Activated CD4-positive, alpha-beta T cell treated with anti-CD3 and anti-CD28 coated beads, Interleukin-2, amount 50 U/mL, for 4 hours (primary cell): ENCODE measurements at places on chromosomes 3 and 15.

- DNase-seq: no peak
Measured at GRCh38 chr3:15527031-15527459, 5.5 kb upstream of the COLQ start.

DNA sequence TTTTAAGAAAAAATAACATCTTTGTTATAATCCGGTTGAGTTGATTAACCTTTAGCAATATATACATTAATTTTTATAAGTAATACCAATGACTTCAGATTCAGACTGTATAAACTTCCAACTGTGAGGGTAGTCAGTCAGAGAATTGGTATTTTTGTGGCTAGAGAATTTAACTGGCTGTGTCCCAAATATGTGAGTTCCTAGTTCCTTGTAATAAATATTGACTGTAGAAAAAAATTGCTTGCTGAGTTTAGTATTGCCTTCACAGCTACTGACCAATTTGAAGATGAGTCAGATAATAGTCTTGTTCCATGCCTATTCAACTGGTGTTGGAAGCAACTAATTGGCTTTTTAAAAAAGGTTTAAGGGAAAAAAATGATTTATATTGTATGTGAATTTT, 210.8 kb downstream of the GAP43 start:
- no peak for DNase-seq

- DNase-seq: no peak
Measured at GRCh38 chr15:30941520-30941919, 37.8 kb downstream of the FAN1 start.

DNA sequence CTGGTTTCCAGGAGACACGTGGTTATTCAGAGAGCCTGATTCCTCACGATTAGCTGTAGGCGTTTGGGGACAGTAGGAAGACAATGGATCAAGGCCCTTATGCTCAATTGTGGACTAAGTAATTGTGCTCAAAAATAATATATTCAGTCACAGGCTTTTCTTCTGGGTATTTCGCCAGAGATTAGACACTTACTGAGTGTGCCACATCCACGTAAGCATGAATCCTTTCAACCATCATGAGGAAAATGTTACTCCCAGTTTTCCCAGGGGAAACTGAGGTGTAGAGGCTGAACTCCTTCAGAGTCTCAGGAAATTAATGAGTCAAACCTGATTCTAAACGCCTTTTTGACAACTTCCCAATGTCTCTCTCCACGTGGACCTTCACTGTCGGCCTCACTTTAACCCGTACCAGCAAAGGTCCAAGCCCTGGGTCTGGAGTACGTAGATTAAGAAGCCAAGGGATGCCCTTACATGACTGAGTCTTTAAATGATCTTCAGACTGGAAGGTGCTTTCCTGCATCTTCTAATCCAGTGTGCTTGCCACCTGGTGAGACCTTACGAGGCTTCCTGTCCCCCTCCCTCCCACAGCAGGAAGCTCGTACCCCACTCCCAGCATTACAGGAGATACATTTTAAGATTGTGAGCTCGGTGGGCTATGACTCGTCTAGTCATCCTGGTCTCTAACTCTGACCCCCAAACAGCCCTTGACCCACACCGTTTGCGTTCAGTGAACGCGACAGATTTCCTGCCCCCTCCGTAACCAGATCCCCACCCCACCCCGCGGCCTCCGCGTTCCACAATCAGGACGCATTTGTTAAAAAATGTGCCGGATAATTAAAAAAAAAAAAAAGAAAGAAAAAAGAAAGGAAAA, 1.7 kb downstream of the PKM start:
- DNase-seq: peak; percentile 33
